Frontal cortex (tissue), 4 donors: ENCODE measurements at places on chromosomes 1 and 21.

DNA sequence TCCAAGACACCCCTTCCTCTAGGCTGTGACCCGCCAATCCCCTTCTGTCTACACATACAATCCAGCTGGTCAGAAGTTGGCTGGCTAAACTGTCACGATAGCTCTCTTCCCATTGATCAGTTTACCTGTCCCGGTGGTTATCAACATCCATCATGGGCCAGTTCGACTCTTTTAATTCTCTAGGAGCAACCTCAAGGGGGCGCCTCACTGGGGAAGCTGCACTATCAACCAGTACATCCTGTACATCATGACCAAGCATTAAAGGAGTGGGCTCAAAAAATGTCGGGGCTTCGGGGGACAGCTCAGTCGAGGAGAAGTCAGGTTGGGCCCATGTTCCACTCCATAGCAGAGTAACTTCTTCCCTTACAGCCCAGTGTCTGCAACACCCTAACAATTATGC lies 53.2 kb upstream of the B3GALNT2 start:
- no peak for DNase-seq

DNA sequence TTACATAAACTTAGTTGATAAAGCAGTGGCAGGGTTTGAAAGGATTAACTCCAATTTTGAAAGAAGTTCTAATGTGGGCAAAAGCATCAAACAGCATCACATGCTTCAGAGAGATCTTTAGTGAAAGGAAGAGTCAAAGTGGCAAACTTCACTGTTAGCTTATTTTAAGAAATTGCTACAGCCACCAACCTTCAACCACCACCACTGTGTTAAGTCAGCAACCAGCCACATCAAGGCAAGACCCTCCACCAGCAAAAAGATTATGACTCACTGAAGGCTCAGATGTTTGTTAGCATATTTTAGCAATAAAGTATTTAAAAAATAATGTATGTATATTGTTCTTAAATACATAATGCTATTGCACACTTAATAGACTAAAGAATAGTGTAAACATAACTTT lies 21.3 kb upstream of the MAGI3 start:
- no peak for DNase-seq

GRCh38 chr1:27438621-27439061 lies 46.2 kb downstream of the GPR3 start:
- DNase-seq = no peak

DNA sequence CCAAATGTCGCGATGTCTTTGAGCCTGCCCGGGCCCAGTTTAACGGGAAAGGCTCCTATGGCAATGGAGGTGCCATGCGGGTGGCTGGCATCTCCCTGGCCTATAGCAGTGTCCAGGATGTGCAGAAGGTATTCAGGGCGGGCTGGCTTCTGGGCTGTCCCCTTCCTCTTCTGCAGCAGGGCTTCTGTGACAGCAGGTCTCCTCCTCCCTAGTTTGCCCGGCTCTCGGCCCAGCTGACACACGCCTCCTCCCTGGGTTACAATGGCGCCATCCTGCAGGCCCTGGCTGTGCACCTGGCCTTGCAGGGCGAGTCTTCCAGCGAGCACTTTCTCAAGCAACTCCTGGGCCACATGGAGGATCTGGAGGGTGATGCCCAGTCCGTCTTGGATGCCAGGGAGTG lies 3.0 kb downstream of the ADPRS start:
- no peak for DNase-seq

DNA sequence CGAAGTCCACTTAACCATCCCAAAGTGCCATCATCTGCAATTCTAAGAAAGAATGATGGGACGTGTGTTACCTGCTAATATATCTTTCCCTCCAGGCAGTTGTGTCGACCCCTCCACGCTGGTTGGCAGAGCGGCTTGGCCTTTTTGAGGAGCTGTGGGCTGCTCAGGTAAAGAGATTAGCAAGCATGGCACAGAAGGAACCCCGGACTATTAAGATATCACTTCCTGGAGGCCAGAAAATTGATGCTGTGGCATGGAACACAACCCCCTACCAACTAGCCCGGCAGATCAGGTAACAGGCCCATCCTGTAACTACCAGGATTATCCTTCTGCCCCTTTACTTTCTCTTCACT lies 520 bp downstream of the TARS2 start:
- DNase-seq = no peak

GRCh38 chr1:117719004-117719403 lies 113.2 kb downstream of the TENT5C start:
- no peak for DNase-seq
